NCI-H524 (cell line): ENCODE measurements at places on chromosomes 7 and 10.

GRCh38 chr7:157969995-157970394 lies 617.6 kb downstream of the PTPRN2 start:
- no peak for DNase-seq

GRCh38 chr10:119120875-119121274 lies 17.0 kb downstream of the DENND10 start:
- DNase-seq = no peak

DNA sequence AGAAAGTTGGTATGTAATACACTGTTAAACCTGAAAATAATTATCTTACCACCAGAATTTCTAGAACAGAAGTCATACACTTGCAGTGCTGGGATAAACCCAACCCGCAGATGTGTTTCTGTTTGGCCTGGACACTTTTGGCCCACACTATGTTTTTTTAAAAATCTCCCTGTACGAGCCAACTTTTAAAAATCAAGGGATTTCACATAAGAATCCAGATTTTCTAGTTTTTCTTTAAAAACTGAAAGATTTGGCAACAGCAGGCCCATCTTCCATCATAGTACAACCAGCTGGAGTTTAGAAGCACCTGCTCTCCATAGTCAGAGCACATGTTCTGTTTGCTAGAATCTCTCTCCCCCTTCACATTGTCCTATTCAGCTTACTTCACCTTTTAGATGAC lies 74.0 kb downstream of the TLL2 start:
- DNase-seq = no peak

- DNase-seq = no peak
Observed at GRCh38 chr7:141930211-141930610, 14.0 kb downstream of the OR9A4 start.

GRCh38 chr10:127069436-127069835 lies 127.0 kb downstream of the INSYN2A start:
- DNase-seq = no peak

DNA sequence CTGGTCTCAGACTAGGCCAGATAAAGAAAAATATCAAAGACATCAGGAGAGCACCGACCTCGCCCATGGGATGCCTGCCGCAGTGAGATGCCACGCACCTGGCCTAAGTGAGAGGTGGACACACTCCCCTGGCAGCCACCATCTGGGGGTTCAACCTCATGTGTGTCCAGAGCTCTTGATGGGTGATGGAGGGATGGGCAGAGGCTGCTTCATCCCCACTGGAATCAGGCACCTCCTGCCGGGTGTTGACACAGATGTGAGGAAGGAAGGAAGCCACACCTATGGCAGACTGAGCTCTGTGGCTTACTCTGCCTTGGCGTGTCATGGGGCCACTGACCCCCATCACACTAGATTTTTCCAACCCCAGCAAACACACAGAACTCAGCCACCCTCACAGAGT lies 11.4 kb downstream of the ZNF488 start:
- no peak for DNase-seq

DNA sequence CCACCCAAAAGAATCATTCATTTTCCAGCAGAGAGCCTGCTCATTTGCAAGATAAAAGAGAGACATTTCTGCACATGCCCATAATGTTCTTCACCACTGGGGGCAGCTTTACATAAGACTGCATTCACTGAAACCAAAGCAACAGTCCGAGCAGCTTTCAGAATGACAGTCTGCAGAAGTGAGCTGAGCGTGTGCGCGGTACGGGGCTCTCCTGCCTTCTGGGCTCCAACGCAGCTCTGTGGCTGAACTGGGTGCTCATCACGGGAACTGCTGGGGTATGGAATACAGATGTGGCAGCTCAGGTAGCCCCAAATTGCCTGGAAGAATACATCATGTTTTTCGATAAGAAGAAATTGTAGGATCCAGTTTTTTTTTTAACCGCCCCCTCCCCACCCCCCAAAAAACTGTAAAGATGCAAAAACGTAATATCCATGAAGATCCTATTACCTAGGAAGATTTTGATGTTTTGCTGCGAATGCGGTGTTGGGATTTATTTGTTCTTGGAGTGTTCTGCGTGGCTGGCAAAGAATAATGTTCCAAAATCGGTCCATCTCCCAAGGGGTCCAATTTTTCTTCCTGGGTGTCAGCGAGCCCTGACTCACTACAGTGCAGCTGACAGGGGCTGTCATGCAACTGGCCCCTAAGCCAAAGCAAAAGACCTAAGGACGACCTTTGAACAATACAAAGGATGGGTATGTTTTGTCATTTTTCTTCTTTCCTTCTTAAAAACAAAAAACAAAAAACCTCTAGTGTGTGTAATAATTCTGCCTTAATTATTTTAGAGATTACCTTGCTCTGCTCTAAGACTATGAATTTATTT lies at the start of gene LRRTM3:
LRRTM3 (plus strand) TSS at position 141 of the 820 bp plus-strand sequence.
- peak; percentile 72 for DNase-seq

- no peak for DNase-seq
Observed at GRCh38 chr10:62043421-62044021, 142.0 kb downstream of the ARID5B start.

- DNase-seq = no peak
Observed at GRCh38 chr7:86900886-86901285, 158.6 kb downstream of the ELAPOR2 start.

DNA sequence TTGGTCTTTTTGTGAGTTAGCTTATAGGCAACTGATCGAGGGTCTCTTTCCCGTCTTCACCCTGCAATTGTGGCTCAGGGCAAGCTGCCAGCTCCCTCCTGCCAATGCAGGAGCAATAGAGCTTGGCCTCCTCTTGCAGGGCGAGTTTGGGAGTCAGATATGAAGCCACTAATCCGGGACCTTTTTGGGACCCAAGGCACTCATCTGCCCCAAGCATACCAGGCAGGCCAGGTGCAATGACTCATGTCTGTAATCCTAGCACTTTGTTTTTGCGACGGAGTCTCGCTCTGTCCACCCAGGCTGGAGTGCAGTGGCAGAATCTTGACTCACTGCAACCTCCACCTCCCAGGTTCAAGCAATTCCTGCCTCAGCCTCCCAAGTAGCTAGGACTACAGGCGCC lies 21.1 kb downstream of the LIMK1 start:
- DNase-seq = no peak
